NCI-H1092 (cell line): ENCODE measurements at places on chromosomes 6 and 20.
A peak's percentile ranks its signal among the peaks of the same experiment; 100 is the strongest.

GRCh38 chr6:132063738-132064137 lies 112.6 kb upstream of the CCN2 start:
- no peak for DNase-seq

GRCh38 chr6:28673787-28674671 lies 148.3 kb downstream of the GPX5 start:
- DNase-seq: peak; percentile 18

- DNase-seq: no peak
Observed at GRCh38 chr20:32302507-32302872, 25.0 kb downstream of the KIF3B start.

GRCh38 chr6:15389765-15390723 lies 144.2 kb downstream of the JARID2 start:
- DNase-seq: no peak

GRCh38 chr20:32435449-32436107 lies 77.4 kb downstream of the ASXL1 start:
- DNase-seq: no peak

DNA sequence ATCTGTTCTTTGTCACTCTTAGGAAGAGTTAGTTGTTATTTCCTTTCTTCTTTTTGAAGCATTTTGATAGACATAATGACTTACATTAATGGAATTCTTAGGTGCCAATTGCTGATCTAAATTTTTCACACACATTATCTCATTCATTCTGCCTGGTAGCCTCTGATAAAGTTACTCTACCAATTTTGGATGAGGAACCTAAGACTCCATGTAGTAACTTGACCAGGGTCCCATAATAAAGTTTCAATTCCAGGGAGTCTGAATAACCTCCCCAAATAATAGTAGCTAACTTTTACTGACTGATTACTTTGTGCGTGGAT lies 73.2 kb upstream of the CITED2 start:
- DNase-seq: no peak
